ENCODE measurements at places on chromosomes 11 and 22.

DNA sequence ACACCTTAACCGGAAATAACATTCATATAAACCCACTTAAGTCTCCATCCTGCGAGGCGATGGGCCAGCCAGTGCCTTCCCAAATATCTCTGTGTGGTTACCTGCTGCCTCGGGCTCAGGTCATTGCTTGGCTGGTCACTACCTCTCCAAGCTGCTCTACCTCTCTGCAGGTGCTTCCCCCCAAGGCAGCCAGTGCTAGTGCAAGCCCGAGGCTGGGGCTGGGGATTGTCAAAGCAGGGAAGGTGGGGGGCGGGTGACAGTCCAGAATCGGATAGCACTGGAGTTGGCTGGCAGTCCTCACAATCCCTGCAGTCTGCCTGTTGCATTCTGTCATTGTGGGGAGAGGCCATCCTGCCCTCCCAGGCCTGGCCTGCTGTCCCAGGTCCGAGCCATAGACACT is 11.1 kb downstream of the MCHR1 start:
- DNase-seq, result no peak

- DNase-seq, result no peak
Measured at GRCh38 chr11:1549338-1550330, 22.4 kb downstream of the DUSP8 start.

DNA sequence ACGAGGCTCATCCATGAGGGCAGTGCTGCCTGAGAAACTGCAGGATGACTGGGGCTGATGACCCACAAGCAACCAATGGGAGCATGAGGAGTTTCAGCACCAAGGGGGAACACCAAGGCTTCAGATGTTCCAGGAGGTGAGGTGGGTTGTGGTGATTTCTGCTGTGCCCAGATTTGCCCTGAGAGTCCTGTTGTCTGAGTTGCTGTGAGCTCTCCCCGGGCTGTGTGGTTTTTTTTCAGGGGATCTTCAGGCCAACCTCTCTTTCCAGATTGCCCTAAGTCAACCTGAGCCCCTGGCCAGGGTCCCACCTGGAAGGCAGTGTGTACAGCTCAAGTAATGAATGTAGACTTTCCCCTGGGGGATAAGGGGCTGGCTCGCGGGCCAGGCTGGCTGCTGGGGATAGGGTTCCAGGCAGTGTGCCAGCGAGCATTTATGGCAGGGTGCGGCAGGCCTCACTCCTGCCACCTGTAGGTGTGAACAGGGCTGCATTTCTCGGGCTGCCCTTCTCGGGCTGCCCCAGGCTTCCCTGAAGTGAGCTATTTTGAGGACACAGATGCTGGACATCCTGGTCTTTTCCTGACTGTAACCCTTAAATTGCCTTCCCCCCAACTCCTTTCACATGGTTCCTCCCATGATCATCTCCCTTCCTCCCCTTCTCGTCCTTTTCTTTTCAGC is 9.8 kb downstream of the SLC22A6 start:
- DNase-seq, result peak; percentile 29

DNA sequence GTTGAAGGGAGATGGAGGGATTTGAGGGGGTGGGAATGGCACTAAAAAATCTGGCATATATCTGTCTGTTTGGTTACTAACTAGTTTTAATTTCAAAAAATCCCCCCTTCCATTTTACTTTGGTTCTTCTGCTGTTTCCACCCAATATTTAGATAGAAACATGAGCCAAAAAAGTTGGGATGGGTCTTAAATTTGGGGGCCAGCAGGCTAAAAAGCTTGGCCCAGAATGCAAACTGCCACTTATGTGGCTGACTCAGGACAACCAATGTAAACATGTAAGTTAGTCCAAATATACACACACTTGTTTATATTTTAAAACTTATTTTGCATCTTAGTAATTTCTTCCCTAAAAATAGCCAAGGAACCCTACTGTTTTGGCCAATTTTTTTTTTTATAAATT is 35.7 kb downstream of the LGR4 start:
- no peak for DNase-seq

GRCh38 chr22:24588757-24589481 is 4.0 kb downstream of the LRRC75B start:
- no peak for DNase-seq

GRCh38 chr11:104073950-104074705 is 37.7 kb downstream of the DDI1 start:
- no peak for DNase-seq

- no peak for DNase-seq
Measured at GRCh38 chr11:17525570-17525969, 18.6 kb downstream of the USH1C start.

DNA sequence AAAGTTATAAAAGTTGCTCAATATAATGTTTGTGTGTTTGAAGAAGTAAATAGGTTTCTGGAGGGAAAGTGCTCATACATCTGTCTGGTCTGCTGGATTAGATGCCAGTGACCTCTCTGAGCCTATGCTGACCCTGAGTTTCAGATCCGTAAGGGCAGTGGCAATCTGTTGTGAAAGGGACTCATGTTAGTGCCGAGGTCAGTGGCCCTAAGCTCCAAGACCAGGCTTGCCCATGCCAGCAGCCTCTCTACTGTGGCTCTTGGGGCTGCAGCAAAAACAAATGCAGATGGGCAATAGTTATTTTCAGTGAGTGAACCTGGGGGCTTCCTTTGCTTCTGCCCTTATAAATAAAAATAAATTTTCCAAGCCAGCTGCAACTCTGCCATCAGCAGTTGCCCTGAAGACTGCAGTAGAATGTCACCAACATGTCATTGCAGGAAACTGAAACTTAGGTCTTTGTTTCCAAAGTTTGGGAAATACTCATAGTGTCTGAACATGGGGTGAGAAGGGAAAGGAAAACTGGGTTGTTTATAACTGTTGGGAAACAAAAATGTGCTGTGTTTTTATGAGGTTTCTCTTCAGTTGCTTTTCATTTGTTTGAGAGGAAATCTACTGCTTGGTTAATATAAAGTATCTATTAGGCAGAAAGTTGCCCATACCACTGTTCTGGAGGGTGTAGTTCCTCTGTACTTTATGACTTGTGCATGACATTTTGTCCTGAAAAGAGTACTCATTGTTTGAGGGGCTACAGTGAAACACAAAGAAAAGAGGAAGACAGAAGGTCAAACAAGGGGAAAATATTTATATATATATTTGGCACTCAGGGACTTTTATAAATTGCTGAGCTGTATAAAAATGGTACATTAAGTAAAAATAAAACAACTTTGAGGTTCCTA is 9.5 kb upstream of the MS4A4E start:
- no peak for DNase-seq
